ENCODE measurements at places on chromosomes 12 and 14.

GRCh38 chr14:93318927-93319326 is 13.9 kb downstream of the BTBD7 start:
- no peak for DNase-seq

GRCh38 chr12:127582074-127582473 is 684.9 kb upstream of the TMEM132C start:
- DNase-seq = no peak

GRCh38 chr12:51601241-51601640 is 10.2 kb downstream of the SCN8A start:
- no peak for DNase-seq

- no peak for DNase-seq
Measured at GRCh38 chr12:51108136-51108535, 24.7 kb upstream of the CSRNP2 start.

DNA sequence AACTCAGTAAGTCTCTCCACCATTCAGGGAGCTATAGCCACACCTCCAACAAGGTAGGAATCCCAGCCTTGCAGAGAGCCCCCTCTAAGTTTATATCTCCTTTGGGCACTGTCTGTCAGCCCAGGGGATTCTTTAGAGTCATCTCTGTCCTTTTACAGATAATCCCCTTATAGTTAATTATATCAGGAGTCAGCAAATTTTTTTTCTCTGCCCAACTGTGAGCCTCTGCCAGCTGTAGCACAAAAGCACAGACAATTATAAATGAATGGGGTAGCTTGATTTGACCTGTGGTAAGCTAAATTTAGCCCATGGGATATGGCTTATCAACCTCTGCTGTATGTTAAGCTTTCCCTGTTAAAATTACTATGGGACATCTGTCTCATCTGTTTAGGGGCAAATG is 8.3 kb downstream of the CEP128 start:
- DNase-seq = no peak

- no peak for DNase-seq
Measured at GRCh38 chr14:70842851-70843462, 33.6 kb upstream of the MAP3K9 start.

DNA sequence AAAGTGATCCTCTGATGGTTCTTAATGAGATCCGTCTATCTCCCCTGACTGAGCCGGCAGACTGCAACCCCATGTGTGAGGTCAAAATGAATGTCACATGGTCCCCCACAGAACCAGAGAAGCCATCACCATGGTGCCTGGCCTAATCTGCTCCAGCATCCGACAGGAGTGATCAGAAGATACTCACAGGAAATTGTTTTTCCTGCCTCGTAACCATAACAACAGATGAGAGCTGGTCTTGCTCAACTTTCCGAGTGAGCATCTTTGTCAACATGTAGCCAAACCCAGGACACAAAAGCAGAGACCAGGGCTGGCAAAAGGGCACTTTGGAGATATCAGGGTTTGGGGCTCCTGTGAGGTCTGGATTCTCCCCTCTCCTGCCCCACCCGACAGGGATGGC is 72.1 kb upstream of the C14orf180 start:
- no peak for DNase-seq

GRCh38 chr14:103508521-103509329 is 13.9 kb downstream of the CKB start:
- no peak for DNase-seq

DNA sequence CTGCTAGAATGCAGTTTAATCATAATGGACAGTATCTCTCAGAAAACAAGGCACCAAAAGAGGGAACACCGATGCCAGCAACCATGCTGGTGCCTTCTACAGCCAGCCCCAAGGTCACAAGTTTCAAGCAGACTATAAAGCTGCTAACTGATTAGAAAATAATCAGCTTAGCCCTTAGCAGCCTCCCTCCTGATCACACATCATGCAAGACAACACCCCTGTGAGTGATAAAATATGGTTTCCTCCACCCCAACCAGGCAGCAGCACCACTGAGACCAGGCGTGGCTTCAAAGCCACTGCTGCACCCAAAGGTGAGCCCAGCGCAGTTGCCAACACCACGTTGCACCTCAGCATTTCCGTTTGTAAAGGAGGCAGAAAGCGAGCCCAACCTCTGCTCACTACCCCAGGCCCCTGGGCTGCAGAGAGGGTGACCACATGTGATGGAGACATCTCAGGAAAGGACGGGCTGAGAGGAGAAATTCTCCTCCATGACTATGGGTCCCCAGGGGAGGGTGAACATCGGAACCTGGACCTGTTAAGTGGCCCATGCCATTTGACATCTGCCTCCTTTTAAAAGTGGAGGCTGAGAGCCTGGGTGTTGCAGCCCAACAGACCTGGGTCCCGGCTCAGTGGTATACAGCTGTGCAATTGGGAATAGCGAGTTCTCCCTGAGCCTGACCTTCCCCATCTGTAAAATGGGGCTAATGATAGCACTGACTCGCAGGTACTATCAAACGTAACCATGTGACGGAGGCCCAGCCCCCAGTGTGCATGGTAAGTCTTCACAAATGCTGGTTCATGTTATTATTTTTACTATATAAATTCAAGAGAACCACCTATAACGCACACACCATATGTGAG is 11.5 kb downstream of the ZFP36L1 start:
- no peak for DNase-seq

GRCh38 chr12:130104571-130105106 is 57.6 kb upstream of the FZD10 start:
- no peak for DNase-seq

DNA sequence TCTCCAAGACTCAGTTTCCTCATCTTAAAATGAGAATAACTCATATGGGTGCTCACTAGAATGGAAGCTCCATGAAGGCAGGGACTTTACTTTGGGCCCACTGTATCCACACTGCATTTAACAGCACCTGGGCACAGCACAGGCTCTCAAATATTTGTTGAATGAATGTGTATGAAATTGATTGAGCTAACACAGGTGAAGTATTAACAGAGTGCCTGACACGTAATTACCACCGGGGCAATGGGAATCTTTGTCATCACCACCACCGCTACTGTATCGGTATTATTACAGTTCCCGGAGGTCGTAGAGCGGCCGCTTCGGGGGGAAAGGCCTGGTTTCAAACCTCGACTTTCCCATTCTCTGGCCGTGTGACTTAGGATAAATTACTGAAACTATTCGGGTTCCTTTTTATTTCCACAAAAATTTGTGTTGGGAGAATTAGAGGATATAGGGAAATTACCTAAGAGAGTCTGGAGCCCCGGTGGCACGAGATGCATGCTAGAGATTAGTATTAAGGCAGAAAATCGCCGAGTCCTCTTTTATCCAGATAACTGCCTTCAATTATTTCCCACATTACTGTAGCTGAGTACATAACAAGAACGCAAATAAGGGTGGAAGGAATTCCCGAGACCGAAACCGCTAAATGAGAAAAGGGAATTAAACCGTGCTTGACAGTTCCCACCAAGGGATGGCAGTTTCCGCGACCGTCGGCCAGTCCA is 1.0 kb upstream of the RIC8B start:
- no peak for DNase-seq

DNA sequence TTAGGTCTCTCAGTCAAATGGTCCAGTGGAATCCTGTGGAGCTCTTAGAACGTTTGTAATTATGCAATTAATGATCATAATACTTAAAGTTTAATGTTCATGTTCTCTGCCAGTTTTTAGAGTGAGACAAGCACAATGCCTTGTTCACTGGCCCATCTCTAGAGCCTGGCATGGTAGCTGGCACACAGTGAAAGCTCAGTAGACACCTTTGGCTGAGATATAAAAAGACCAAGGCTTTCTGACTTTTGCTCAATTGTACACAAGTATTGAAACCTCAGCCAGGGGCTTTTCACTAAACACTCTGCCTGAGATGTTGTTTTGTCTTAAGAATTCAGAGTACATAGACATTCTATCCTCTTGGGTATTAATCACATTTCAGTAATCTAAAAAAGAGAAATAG is 241.8 kb upstream of the ATP2B1 start:
- no peak for DNase-seq

GRCh38 chr12:76489737-76490136 is 69.8 kb downstream of the OSBPL8 start:
- DNase-seq = no peak

DNA sequence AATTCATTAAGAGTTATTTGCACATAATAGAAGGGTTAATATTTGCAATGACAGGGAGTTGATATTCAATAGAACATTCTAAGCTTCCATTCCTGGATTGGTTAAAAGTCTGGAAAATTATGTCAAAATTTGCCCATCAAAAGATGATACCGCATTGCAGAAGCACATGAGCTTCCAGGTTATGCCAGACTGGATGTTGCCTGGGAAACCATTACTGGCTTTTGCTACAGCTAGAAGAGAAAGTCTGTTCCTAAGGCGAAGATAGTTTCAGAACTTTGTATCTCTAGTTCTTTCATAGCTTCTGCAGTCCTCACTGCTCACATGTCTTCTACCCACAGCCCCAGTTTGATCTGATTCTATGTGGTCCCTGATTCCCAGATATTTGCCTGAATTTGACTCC is 122.4 kb upstream of the AMIGO2 start:
- DNase-seq = no peak

GRCh38 chr14:85813040-85813439 is 283.1 kb downstream of the FLRT2 start:
- DNase-seq = no peak

DNA sequence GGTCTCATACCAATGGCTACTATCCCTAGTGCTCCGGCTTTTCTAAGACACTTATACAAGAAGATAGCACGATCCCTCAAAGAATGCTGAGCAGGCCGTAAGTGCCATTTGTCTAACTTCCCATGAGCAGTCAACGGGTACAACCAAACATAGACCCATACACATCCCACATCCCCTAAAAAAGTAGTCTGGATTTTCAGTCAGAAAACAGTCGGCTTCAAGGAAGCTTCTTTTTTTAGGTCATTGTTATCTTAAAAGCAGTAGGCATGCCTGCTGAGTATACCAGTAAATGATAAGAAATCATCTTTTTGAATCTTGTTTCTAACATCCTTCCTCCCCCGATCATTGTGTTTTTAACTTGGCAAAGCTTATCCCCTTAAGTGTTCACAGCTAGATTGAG is 19.8 kb downstream of the OSBPL8 start:
- DNase-seq = no peak

DNA sequence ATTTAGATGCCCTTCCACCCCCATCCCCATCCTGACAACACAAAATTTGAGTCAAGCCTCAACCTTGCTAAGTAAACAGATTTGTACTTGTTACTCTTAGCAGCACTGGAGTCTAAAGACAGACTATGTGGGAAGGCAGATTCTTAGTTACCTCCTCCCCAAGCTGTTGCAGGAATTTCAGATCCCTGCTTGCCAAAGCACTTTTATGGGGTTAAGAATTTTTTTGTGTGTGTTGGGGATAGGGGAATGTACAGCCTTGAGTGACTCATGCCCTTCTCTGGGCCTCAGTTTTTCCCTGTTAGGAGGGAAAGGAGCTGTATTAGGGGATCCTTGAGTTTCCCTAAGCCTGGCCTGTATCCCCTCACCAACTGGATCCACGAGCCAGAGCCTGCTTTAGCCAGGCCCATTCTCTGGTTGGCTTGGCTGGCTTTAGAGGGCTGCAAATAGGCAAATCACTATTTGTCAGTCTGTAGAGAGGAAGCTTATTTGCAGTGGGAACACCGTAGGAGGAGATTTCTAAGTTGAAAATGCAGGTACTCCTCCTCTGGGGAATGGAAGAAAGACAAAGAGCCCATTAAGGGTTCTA is 27.7 kb upstream of the RNU6-8 start:
- no peak for DNase-seq

DNA sequence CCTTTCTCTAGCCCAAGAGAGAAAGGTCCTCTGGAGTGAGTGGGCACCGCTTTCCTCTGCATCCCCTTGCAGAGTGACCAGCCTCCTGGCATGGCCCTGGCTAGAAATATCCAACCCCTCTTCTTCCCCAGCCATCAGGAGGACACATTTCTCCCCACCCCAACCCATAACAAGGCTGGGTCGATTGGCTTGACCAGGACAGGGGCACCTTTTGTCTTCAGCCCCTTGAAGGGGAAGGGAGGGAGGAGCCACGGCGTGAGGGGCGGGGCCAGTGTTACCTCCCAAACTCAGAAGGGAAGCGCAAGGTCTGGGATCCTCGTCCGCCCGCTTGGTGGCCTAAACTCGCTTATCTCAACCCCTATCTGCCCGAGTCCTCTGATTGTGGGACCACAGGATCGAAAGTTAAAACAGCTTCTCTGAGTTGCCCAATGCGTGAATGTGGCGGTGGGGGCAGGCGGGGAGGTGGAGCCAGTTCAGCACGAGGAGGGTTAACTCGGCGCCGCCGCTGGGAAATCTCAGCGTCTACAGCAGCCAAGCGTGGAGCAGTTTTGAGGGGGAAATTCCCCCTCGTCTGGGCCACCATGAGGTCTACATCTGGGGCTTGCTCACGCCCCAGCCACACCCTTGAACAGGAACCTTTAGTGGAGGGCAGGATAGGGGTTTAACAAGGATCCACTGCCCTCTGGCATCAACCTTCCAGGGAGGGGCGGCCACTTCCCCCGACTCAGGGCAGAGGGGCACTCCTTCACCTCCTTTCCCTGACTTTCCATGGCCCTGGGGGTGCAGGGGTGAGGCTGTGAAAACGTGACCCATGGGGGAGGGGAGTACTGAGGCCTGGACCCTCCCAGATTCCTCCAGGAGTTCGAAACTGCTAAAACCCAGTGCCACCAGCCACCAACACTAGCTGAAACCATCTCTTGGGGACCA is 795 bp downstream of the STAT6 start:
- DNase-seq = no peak

GRCh38 chr14:81006266-81006665 is 50.8 kb downstream of the TSHR start:
- no peak for DNase-seq

GRCh38 chr12:6894321-6894720 is 10.3 kb upstream of the LRRC23 start:
- no peak for DNase-seq

DNA sequence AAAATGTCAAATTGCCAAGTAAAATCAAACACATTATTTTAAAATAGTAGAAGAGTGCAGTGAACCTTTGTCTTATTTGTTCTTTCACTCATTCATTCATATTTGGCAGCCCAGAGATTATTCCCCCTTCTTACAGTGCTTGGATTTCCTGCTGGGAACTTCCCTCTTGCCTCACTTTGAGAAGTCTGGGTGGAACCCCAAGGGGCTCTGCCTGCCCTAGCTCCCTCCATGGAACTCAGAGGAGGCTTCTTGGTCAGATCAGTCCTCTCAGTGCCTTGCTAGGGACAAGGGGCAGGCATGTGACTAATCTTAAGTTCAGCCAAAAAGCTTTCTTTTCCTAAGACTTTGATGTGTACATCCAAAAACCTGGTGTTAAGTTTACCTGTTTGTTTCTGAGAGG is 84.7 kb upstream of the OVCH1 start:
- no peak for DNase-seq

- no peak for DNase-seq
Measured at GRCh38 chr14:92993302-92993701, 70.4 kb downstream of the CHGA start.

DNA sequence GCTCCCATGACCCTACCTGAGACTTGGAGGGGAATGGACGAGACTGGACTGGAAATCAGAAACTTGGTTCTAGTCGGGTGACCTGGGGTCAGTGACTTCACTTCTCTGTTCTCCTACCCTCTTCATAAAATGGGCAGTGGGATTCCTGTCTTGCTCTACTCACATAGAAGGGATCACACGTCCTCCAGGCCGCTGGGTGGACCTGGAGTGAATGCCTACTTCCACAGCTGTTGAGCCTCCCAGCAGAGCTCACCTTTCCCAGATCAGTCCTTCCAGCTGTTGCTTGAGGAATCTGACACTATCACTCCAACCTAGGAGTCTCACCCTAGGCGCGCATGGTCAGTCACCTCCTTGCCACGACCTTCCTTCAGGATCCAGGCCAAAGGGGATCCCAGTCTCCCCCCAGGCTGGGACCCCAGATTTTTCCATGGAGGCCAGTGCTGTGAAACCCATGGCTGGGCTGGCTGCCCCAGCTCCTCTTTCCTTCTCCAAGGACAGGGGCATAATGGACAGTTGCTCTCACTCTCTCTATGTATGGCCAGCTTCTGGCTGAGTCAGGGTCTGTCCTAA is 637 bp downstream of the ACVRL1 start:
- no peak for DNase-seq
